ACHN (cell line): ENCODE measurements at places on chromosomes 16 and 17.
A peak's percentile ranks its signal among the peaks of the same experiment; 100 is the strongest.

- peak; percentile 24 for DNase-seq
Measured at GRCh38 chr16:74224828-74225612, 71.6 kb upstream of the PSMD7 start.

GRCh38 chr17:74224959-74225725 is 11.8 kb downstream of the TTYH2 start:
- no peak for DNase-seq

DNA sequence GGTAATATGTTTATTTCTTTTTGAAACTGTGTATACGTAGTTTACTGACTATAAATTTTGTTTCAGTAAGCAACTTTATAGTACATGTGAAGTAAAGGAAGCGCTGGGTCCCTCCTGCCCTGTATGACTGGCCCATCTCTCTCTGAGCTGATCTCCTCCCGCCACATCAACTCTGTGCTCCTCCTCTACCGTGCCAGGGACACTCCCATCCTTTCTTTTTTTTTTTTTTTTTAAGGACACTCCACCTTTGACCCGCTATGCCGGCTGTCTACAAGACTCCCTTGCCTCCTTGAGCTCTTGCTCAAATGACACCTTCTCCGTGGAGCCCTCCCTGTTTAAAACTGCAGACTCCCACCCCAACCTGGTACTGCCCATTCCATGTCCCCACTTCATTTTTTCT is 35.5 kb downstream of the ERN1 start:
- no peak for DNase-seq

- DNase-seq = no peak
Measured at GRCh38 chr17:32771396-32771795, 105.5 kb downstream of the MYO1D start.

- no peak for DNase-seq
Measured at GRCh38 chr16:1260101-1260680, 4.3 kb downstream of the TPSD1 start.

DNA sequence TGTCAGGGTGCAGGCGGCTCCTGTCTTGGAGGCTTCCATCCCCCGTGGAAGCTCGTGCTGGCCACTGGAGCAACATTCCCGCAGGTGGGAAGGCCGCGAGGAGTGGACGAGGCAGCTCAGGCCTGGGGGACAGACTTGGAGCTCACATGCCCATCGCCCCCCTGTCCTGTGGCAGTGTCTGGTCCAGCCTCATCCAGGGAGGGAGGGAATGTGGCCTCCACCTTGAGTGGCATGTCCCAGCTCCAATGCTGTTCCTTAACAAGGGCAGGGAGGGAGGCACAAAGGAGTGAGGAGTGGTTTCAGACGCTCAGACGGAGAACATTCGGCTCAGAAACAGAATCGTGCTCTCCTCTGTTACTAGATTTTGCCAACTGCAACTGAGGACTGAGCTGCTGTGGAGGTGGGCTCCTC is 159.4 kb upstream of the CHMP6 start:
- peak; percentile 74 for DNase-seq

DNA sequence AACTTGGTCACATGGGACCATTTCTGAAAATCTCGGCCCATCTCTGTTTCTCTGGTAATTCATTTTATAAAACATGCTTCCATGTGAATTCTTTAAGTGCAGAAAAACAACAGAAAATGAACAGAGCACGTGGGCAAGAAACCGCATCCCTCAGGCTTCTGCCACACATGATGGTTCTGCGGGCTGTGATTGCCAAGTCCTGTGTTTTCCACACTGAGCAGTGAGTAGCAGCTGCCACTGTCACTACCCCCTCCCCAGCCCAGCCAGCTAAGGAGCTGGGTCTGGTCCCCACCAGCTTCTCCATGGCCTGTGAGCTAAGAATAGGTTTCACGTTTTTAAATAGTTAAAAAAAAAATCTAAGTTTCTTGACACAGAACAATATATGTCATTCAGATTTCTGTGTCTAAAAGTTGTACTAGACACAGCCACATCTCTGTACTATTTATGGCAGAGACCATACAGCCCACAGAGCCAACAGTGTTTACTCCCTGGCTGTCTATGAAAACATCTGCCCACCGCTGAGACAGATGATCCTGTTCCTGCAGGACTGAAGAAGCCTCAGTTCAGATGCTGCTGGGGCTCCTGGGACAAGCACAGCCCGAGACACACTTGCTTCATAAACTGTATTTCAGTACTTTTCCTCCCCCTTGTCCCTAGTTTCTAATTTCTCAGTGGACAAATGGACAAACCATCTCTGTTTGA is 41.5 kb downstream of the USP22 start:
- DNase-seq = no peak

DNA sequence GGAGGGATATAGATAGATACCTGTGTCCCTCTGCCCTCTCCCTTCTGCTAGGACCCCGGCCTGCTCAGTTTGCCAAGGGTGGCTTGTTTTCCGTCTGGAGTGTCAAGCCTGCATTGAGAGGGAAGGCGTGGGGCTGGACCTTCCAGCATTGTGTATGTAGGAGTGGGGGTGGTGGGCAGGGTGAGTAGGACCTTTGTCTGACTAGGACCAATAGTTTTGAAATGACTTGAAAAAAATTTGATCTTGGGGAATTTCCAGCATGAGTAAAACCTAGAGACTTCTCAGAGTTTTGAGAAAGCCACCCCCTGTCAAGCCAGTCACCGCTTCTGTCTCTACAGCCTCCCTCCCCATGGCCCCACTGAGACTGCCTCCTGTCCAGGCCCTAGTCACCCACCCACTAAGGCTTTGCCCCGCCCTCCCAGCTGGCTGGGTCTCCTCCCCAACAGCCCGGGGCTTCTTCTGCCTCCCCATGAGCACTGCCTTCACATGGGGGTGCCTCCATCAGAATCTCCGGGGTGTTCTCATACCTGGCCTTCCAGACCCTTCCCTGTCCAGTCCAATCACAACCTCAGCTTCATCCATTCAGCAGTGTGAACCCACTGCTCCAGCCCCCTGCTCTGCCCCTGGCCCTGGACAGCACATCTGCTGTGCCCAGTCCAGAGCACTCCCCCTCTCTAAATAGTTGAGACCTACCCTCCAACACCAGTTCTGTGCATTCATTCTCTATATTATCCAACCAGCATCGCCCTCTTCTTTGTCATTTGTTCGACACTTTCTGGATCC is 207.0 kb downstream of the MSI2 start:
- DNase-seq = no peak

DNA sequence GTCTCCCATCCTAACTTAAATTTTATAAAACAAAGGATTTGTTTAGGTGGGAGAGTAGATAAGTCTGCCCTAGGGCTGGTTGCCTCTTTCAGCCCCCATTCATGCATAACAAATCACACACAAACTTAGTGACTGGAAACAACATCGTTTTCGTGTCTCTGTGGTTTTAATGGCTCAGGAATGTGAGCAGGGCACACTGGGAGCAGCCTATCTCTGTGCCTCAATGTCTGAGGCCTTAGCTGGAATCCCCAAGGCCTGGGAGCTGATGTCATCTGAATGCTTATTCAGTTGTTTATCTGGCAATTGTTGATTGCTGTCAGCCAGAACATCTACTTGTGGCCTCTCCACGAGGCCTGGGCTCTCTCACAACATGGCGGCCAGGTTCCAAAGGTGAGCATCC is 101.9 kb upstream of the HSBP1 start:
- DNase-seq = peak; percentile 87

DNA sequence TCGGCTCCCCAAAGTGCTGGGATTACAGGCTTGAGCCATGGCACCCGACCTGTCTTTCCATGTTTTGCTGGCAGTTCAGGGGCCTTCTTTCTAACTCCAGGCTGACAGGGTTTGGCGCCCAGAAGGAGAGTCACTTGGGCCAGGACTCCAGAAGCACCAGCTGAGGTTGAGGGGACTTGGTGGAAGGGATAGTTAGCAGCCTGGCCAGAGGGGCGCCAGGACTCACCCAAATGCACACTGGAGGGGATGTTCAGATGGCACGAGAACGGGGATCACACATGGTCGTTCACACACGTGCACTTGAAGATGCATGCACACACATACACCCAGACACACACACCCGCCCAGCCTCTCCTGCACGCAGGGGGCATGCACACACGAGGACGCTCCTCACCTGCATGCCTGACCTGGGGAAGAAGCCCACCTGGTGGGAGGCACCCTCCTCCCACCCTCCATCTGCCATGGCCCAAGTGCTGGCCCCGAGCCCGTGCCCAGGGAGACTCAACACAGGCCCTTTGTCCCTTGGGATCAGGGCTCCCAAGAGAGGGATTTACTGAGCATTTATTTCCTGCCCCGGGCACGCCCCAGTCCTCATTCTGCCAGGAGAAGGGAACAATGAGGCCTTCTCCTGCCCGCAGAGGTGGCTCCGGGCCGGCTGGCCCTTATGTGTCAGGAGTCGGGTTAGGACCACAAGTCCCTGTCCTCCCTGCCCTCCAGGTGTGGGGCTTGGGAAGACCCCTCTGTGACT is 2.3 kb upstream of the PRSS21 start:
- DNase-seq = no peak

DNA sequence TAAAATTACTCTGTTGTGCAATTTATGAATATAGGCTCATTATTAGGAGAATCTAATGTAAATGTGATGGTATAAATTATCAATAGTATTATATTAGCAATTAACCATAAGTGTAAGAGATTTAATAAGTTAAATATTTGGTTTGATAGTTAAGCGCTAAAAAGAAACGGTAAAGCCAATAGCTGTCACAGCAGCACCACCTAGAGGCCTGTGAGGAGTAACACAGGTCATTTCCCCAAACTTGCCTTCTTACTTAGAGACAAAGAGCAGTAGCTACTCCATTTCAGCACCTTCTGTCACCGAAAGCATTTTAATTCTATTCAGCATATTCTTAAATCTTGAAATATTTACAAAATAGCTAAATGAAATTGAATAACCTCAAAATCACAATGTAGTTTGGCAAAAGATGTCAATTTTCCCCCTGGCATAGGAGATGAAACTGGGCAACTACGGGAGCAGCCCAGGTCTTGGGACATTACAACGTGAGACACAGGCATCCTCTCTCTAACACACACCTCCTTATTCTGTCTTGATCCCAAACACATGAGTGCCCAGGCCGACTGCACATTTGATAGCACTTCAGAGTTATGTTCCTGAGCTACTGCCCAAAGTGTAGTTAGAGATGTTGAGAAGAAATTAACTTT is 14.3 kb upstream of the DYNLRB2 start:
- DNase-seq = peak; percentile 76

DNA sequence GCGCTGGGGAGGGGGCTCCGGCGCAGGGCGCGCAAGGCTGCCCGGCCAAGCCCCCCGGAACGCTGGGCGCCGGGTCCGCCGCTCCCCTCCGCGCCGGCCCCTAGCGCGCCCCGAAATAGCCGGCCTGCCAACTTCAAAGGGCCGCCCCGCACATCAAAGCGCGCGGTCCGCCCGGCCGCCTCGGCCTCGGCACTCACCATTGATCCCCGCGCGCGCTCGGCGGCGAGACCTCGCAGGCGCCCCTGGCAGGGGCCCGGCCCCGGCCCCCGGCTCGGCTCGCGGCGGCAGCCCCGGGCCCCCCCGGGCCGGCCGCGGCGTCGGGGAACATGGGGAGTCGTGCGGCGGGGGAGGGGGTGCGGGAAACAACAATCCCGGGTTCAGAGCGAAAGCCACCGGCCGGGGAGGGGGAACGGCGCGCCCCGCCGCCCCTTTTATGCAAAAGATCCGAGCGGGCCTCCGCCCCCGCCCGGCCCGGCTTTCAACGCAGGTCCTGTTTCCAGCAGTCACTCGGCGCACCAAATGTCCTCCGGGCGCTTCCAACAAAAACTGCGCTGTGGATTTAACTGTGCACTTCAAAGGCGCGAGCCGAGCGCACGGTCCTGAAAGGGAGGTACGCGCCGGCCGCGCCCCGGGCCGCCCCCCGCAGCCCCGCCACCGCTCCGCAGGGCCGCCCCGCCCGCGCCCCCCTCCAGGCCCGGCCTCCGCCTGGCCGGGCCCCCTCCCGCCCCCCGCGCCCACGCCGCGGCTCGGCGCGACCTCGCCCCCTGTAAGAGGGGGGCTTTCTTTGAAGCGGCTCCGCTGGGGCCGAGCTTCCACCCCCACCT is 608 bp downstream of the AXIN2 start:
- DNase-seq = peak; percentile 88

- peak; percentile 99 for DNase-seq
Measured at GRCh38 chr17:2396568-2397246, 4.2 kb downstream of the MNT start.

- peak; percentile 52 for DNase-seq
Measured at GRCh38 chr17:48470388-48471034, 40.5 kb upstream of the SKAP1 start.

DNA sequence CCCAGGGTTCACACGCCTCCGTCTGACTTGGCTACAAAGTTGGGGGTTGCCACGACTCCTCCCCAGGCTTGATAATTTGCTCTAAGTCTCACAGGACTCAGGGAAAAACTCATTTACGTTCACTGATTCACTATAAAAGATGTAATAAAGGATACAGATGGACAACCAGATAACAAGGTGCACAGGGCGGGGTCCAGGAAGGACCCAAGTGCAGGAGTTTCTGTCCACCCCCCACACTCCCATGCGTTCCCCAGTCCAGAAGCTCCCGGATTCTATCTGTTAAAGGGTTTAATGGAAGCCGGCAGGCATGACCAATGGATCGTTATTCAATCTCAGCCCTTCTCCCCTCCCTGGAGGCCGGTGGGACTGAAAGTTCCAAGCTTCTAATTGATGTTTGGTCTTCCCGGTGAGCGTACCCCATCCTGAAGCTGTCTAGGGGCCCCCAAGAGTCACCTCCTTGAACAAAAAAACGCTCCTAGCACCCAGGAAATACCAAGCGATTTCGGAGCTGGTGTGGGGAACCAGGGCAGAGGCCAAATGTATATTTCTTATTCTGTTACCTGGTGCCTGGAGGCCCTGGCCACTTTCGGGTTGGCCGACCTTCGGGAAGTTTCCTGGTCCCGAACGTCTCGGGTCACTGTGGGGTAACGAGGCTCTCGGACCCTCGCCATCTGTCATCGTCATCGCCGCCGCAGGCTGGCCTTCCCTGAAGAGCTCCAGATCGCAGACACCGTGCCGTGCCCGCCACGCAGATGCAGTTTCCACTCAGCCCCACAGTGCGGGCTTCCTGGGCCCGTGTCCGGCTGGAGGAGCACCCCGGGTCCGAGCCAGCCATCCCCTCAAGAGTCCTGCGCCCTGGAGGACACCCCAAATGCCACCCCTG is 13.5 kb upstream of the METRNL start:
- no peak for DNase-seq

GRCh38 chr16:80996688-80997138 is 10.0 kb downstream of the CMC2 start:
- DNase-seq = no peak

DNA sequence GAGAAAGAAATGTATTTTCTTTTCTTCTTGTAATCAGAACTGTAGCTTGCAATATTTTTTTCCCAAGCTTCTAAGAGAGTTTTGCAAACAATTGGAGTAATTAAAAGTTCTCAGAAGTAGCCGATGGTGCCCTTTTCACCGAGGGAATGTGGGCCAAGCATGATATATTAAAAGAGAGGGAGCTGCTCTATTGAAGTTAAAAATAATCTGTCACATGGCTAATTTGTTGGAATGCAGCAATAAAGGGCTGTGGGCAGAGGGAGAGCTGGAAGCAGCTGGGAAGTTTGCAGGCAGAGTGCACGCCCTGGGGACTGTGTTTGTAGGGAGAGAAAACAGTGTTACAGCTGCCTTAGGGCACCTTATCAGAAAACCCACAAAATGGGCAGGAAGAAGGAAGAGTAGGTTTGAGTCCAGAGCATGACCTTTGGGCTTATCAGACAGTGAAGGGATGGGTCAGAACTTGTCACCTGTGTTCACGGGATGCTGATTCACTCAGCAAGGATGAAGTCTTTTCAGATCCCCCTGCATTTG is 18.5 kb upstream of the TERF2 start:
- DNase-seq = peak; percentile 41
